Glutamatergic neuron (in vitro differentiated cells): ENCODE measurements at places on chromosomes 13 and 19.

DNA sequence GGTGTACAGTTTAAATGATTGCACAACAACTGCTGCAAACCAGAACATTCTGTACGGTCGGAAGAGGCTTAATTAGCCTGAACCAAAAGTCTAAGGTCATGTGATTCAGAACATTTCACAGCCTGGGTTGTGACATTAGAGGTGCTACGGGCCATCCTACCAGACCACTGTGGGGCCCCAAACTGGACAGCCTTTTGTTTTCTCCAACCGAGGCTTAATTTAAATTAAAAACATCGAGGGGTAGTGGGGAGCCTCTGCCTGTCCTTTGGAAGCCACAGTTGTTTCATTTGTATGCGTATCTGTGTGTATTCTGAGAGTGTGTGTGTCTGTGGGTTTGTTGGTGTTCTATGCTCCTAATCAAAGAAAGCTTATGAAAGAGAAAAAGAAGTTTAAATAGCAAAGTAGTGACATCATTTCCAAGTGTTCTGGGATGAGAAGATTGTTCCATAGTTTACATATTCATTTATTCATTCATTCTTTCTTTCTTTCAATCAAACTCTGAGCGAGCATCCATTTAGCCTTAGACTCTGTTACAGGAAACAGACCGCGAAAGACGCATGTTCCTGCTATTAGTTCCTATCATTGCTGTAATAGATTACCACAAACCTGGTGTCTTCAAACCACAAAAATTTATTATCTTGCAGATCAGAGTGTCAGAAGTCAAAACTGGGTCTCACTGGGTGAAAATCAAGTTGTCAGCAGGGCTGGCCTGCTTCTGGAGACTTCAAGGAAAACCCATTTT lies 444.8 kb downstream of the FOXO1 start:
- DNase-seq = no peak

- peak; percentile 19 for DNase-seq
These were observed 179.1 kb downstream of the RBM26 start for GRCh38 chr13:79226938-79227337.

DNA sequence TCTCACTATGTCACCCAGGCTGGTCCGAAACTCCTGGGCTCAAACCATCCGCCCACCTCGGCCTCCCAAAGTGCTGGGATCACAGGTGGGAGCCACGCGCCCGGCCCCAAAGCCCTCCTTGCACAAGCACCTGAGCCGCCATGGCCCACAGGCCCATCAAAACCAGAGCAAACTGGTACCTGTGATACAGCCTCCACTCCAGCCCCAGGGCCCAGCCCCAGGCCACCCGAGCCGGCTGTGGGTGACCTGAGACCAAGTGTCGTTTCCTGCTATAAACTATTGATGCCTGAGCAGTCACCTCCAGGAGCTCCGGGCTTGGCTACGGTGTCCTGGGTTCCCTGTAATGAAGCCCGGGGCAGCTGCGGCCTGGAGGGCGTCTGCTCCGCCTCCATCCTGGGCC lies 9.7 kb upstream of the PTBP1 start:
- no peak for DNase-seq

DNA sequence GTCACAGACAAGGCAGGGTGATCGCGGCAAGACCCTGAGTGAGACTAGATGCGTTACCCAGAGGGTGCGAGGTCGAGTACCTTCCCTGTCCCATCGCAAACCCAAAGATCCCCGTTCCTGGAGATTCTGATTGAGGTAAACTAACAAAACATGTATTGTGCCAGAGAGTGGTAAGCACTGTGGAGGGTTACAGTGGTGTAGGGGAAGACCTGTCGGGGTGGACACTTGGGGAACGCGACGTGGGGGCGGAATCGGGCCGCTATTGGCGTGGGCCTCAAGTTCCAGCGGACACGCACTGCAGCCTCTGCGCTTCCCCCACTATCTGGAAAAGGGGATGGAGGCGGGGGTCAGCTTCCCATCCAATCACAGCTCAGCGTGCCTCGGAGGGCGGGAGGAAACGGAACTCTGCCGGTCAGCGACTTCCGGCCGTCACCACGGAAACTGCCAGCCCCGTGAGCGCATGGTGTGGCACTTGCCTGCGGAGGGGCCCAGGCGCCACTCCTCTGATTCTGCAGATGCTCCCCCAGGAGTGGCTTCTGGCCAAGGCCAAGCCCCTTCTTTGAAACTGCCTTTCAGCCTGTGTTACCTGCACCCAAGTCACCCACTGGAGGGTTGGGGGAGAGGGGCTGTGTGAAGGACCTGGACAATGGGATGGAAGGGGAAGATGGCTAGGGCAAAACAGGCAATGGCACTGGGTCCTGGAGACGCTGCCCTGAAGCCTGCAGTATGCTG lies 1.0 kb upstream of the UBE2M start:
- peak; percentile 90 for DNase-seq

DNA sequence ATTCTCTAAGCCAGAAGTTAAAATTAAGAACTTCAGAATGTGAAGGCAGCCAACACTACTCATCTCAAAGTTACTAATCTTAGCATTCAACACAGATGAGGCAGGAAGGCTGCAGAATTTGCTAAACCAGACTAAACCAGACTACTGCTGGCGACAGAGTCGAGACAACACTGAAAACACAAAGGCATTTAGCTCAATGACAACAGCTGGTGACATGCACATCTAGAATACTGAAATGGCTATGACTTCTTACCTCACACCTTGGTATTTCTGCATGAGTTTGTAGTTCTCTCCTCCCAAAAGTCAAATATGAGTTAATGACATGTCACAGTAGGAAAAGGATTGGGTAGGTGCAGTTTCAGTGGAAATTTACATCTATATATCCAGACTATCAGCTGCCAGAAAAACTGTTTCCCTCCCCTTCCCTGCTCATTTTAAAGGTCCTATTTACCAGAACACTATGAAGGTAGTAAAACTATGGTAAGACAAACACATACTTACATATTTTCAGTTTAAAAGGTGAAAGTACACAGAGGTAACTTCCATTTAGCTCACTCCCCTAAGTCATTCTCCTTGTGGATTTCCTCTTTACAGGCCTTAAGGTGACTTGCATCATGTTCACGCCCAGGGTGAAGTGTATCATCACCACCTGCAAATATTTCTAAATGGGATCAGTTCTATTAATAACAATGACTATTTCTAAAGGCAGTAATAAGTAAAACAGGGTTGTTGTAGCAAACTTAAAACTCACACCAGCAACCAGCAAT lies 21.4 kb downstream of the FOXO1 start:
- no peak for DNase-seq

- no peak for DNase-seq
These were observed 799 bp downstream of the NR1H2 start for GRCh38 chr19:50377051-50377461.

DNA sequence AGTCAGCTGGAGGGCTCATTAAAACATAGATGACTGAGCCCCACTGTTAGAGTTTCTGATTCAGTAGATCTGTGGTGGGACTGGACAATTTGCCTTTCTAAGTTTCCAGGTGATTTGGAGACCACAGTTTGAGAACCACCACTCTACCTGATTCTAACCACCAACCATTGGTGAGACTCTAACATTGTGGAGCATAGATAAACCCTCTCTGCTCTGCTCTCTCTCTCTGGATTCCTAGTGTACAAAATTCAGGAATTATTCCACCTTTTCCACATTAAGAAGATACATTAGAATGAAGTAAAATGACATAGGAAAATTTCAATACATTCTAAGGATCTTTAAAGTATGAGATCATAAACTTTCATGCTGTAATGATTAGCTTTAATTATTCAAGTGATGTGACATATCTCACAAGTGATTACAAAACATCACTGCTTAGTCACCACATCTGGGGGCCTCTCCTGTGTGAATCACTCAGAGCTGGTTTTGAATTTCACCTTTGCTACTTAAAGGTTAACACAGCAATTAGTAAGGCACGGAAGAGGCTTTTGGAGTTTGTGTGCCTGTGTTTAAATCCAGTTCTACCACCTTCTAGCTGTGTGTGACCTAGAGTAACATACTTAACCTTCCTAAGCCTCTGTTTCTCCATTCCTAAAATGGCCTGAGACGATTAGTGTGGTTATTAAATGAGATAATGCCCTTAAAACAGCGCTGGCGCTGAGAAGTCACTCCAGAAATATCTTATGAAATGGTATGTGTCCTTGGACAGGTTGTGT lies 78.5 kb upstream of the NBEA start:
- DNase-seq = no peak

DNA sequence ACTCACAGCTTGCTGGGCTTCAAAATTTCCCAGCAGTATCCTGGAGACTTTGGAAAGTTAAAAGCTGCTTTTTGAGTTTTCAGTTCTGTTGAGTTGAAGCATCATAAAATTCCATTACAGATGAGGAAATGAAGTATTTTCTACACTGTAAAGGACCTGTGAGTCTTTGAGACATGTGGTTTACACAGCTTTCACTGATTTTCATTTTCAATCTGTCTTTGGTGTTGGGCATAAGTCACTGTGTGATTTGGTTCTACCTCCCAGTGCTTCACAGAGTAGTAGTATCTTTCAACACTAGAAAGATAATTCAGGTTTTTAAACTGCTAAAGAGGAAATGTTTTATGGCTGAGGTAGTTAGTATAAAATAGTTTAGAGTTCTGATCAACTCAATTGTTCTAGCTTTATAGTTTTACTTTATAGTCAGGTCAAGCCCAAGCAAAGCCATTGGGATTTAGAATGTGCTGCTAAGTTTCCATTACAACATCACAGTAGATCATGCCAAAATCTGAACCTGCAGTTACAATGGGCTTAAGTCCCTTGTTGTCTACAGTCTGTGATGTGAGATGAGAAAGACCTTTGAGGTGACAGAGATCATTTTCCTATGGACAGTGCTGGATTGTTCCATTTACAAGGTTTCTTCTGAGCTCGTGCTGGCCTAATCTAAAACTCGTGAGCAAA lies 161.6 kb downstream of the FLT1 start:
- no peak for DNase-seq

- DNase-seq = no peak
These were observed 25.3 kb downstream of the CERS1 start for GRCh38 chr19:18870531-18871172.

DNA sequence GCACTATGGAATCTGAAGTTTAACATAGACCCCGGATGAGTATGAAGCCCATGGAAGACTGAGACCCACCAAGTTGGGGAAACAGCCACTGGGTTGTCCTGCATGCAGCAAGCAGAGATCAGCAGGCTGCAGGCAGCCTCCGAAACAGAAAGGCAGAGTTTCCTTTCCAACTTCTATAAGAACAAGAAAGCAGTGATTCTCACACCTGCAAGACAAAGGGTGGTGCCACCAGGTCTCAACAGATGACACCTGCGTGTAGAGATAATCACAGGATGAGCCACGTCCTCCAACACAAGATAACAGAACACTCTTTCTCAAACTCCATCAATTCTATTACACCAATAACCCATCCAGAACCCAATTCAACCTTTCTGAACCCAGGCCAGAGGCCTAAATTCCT lies 457.9 kb downstream of the FOXO1 start:
- no peak for DNase-seq

DNA sequence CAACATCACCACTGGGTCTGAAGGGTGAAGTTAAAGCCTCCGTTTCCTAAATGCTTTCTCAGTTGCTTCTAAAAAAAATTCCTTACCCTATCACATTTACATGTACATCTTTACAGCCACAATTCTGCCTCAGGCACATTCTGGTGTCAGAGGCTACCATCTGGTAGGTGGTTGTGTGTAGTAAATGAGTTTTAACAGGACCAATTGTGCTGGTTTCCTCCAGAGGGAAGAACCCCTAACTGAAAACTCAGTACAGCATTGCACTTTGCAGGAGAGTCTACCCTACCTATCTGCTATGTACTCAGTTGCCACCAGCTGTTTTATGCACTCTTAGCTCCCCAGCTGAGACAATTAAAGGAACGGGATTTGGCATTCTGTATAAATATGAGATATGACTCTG lies 1576.5 kb downstream of the PCDH9 start:
- DNase-seq = peak; percentile 75
